T-helper 9 cell (primary cell): ENCODE measurements at places on chromosomes 7 and 10.

- DNase-seq, result no peak
Measured at GRCh38 chr10:73774637-73775036, 7.2 kb upstream of the CHCHD1 start.

DNA sequence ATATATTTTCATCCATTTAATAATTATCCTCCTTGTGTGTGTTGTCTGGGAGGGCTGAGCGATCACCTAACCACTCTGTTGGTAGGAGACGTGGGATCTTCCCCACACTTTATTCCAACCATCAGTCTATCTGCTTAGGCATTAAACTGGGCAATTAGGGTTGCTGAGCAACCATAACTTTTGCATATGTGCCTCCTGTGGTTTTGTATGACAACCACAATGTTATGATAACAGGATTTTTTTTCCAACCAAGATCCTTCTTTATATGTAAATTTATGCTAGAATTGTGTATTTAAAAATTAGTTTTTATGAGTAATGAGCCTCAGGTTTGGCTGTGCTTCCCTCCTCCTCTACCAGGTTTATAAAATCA lies 495.0 kb upstream of the MGMT start:
- no peak for DNase-seq

- no peak for DNase-seq
Measured at GRCh38 chr10:17655567-17656146, 11.7 kb downstream of the STAM start.

DNA sequence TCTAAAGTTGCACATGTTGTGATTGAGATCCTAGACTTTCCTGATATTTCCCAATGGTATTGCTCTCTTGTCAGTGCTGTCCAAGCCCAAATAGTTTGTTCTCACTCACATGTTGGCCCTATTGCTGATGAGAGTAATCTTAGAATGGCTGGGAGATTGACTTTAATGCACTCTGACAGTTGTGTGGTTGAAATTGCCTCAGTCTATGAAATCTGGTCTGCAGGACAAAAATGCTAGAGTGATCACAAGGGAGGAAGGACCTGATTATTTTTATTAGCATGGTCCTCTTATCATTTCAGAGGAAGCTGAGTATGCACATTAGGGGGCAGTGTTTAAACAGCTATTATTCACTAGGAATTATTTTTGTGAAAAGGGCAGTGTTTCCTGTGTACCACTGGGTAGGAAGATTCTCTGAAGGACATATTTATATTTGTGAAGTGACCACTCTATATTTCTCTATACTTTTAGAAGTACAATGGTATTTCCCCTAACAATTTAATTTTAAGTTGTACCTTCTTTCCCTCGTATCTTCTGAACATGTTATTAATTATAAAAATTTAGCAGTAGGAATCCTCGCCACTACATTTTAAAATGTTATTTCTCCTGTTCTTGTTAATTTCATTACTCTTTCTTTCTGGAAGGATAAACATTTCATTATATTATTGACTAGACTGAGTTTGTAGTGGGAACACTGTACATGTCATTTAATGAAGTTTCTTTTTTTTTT lies 64.4 kb downstream of the SUGCT start:
- DNase-seq, result no peak

DNA sequence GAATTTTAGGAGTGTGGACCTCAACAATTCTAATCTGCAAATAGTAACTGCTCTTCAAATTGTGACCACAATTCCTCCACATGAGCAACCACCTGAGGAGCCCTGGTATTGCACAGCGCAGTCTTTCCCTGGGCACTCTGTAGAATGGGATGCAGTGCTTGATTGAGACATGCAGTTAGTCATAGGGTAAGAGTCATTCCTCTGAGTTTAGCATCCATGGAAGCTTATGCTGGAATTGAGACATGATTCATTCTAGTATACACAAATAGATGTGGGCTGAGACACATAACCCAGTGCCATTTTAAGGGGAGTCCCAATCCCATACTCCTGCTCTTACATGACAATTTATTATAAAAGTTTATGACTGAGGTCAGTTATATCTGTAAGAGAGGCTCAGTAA lies 582.3 kb upstream of the CNTNAP2 start:
- no peak for DNase-seq

DNA sequence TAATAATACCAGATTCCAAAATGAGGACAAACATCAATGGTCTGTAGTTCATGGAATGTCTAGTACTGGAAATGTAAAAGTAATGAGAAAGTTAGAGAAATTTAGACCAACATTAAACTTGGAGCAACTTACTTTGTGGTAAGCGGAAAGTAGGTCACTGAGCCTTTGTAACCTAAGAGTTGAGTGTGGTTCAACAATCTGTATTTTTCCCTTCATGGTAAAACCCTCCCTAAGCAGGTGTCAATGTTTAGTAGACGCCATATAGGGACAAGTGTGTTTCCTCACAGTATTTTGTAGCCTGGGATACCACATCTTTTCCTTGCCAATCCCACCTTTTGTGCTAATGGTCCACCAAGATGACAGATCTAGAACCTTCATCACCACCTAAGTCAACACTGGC lies 67.3 kb upstream of the RSU1 start:
- no peak for DNase-seq

DNA sequence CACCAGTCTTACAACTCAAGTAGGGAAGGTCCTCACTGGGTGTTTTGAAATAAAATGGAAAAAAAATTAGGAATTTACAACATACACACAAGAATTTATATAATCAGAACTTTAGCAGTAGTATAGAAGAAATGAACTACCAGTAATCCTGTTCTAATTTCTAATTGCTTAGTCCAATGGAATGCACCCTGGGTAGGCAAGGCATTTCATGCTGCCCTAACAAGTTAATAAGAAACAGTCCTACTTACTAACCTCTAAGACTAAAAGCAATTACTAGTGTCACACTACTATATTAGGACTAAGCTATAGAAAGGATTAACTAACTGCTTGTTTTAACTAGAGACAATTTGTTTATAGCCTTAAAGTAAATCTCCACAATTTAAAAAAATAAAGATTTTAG lies 158.1 kb downstream of the BTAF1 start:
- no peak for DNase-seq
